Caki2 (cell line): ENCODE measurements at places on chromosomes 12 and 14.

- no peak for DNase-seq
Observed at GRCh38 chr12:19068137-19068536, 61.4 kb upstream of the PLEKHA5 start.

GRCh38 chr14:32202998-32203882 is at the start of gene RNU6-8:
TSS of gene RNU6-8 (minus strand) at chr14:32203269.
- DNase-seq: peak; percentile 81

DNA sequence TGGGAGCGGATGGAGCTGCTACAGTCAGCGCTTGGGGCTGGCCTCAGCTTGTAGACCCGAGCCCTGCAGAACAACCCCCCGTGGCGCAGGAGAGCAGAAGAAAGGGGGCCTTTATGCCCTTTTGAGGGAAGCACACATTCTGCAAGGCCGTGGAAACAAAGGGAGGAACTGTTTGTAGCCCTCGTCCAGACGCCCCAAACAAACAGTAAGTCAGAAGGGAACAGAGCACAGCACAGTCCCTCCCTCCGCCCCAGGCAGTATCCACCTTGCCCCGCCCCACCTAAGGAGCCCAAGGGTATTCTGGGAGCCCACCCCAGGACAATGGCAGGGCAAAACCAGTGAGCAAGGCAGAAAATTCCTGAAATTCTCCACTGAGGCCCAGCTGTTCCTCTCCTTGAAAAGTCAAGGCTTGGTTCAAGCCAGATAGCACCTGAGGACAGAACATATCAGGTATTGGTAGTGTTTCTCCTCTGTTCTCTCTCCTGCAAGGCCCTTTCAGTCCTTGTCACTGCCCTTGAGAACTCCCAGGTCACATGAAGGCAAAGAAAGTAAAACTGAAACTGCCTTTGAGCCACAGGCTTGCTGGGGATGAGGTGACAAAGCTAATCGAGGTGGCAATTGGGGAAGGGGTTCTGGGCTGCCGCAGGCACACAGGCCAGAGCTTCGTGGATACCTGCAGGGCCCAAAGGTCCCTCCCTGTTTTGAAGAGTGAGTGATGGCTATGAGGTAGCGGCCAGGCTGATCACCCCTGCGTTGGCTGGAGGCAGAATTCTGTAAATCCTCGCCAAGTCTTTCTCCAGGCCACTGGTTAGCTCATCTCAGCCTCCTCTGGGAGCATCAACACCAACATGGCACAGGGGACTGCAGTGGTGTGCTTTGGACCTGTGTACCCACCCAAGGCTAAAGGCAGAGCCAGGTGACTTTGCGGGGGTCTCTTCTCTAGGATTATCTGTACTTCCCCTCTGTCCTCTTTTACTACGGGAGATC is 499 bp downstream of the DGLUCY start:
- DNase-seq: peak; percentile 78

DNA sequence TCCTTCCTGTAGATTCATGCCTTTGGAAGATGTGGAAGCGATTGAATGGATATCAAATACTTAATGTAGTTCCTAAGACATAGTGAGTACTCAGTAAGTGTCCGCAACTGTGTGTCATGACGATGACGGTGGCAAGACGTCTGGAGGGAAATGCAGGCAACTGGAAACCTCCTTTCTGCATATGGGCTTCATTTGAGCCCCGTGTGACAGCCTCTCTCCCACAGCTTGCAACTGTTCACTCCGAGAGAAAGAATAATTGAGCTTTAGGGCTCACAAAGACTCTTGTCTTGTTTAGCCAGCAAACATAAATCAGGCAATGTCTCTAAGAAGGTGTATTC is 6.9 kb downstream of the CFAP251 start:
- no peak for DNase-seq

- DNase-seq: peak; percentile 3
Observed at GRCh38 chr12:9347328-9348127, 139.3 kb upstream of the PZP start.
